Activated CD4-positive, alpha-beta T cell treated with anti-CD3 and anti-CD28 coated beads, Interleukin-2, amount 50 U/mL, for 4 hours (primary cell): ENCODE measurements at places on chromosomes 11 and 22.

DNA sequence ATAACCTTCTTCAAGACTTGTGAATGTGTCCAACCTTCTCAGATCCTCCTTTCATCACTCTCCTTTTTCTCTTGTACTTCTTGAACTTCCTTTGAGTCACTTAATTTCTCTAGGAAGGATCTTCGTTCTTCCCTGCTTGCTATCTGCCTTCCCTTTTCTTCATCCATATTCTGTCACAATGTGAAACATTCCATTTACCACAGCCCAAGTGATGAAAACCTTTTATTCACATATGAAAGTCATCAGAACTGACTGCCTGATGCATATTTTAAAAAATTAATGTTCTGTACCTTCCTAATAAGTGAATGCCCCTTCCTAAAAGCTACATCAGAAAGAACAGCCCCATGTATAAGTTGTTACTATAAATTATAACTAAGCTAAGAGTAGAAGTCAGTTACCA lies 520.4 kb upstream of the LUZP2 start:
- DNase-seq = no peak

GRCh38 chr22:22418957-22419356 lies 89.6 kb downstream of the ZNF280B start:
- no peak for DNase-seq

GRCh38 chr11:46920755-46921154 lies 2.4 kb upstream of the LRP4 start:
- DNase-seq = no peak

DNA sequence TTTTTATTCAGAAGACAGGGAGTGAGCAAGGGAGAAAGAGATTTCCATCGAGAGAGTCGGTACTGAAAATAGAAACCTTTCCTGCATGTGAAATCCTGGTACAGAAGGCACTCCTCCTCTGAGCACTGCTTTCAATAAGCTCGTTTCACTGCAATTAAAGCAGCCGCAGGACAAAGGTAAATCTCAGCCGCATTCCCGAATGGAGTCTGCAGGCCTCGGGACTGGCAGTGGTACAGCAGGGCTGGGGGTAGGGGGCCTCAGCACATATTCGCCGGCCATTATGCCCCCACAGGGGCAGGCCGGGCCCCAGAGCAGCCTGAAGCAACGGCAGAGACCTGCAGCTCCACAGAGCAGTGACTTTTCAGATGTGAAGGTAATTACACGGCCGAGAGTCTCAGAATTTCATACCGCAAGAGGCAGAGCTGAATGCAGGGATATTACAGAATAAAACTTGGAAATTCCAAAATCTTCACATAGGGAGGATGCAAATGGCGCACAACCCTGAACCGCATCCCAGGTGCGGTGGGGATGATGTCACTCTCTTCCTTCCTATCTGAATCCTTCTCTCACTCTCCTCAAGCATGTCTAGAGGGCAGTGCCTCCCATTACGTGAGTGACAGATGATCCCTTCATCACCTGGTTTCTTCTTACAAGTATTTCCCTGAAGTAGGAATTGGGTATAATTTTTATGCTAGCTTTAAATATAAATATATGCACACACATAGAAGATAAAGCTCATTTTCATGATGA lies 622.1 kb downstream of the OPCML start:
- DNase-seq = no peak

- DNase-seq = no peak
Observed at GRCh38 chr11:67468456-67468758, 644 bp downstream of the TMEM134 start.

DNA sequence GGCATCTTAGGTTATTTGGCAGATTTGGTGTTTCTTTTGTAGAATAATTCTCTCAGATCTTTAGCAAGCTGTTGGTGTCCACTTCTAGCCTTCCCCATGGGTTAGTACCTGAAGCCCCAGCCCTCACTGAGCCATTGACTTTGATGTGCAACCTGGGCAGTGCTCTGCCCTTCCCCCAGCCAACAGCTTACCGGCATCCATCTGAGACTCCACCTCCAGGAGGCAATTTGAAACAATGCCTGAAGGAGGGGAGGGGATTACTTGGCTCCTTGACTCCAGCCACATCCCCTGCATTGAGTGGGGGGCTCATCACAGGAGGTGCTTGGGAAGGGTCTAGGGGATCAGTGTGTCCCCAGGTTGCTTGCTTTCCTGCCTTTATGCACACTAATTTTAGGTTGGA lies 114.8 kb downstream of the TRIM29 start:
- DNase-seq = no peak

- no peak for DNase-seq
Observed at GRCh38 chr11:125494561-125494960, 1.5 kb downstream of the FEZ1 start.

DNA sequence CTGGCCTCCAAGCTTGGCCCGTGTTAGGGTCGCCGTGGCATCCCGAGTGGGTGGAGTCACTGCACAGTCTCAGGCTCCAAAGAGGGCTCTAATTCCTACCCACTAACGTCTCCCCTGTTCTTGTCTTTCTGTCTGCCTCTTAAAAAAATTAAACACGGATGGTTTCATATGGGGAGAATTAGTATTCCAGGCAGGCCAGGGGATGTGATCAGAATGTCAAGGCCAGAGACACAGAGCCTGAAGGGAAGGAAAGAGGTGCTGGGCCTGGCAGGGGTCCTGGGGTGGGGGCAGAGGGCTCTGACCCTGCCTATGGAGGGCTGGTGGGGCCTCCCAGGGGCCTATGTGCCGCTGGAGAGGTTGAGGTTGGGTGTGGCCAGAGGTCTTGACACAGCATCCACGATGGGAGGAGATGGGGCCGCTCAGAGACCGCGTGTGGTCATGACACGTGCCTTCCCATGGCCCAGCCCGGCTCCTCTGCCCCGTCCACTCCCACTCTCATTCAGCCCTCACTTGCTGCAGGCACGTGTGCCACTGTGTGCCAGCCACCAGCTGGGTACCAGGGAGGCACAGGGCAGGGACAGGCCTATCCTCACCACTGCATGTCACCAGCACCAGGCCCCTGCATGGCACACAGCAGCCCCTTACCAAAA lies 56.5 kb downstream of the FLRT1 start:
- no peak for DNase-seq

DNA sequence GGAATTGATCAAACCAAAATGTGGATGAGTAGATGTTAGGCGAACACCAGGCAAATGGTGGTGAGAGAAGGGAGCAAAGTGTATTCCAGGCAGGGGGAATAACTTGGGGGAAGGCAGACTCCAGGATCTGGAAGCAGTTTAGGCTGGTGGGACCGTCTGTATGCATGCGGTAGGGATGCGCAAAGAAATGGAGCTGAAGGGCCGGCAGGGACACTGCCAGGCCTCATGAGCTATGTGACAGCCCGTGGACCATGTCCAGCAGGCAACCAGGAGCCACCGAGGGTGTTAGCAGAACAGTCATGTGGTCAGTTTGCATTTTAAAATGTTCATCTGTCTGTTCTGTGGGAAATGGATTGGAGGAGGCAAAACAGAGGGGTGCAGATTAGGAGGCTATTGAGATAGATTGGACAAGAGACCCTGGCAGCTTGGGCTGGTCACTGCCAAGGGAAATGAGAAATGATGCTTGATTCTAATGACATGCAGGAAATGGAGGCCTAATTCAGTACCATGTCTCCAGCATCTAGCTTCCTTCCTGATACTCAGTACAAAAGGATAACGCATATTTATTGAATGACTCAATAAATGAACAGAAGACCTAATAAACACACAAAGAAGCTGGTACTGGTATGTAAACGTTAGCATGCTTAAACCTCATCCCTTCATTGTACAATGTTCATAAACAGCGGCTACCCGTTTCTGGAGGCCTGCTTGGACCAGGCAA lies 412.4 kb downstream of the BUD13 start:
- DNase-seq = no peak

- no peak for DNase-seq
Observed at GRCh38 chr22:49522582-49523373, 304.9 kb downstream of the BRD1 start.

GRCh38 chr11:32433914-32434355 lies 1.4 kb downstream of the WT1 start:
- no peak for DNase-seq

DNA sequence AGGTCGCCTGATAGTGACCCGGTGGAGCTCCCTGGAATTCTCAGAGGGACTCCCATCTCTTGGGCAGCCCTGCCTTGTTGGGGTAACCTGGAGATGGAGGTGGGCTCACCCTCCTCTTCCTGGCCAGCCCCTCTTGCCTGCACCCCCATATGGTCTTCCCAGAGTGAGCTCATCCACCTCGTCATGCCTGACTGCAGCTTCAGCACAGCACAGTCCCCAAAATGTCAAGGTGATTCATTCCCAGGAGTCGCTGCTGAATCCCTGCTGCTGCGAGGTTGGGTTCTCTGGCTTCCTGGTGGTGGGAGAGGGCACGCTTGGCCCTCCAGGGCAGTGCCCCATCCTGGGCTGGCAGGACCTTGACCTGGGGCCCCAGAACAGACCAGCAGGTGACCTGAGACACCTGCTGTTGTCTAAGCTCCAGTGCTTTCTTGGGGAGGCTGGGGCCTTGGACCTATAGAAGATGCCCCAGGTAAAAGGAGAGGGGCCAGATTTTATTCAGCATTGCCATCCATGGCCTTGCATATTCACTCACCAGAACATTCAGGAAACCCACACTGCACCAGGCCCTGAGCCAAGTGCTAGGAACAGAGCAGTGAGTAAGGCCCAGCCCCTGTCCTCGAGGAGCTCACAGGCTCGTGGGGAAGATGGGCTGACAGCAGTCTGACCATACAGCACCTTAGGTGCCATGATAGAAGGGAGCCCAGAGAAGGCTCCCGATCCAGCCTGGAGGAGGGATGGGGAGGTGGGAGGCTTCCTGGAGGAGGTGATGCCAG lies 72.9 kb downstream of the CACNA1I start:
- DNase-seq = no peak

- no peak for DNase-seq
Observed at GRCh38 chr11:94941131-94941530, 32.2 kb downstream of the CWC15 start.

GRCh38 chr11:111523343-111523742 lies 8.8 kb downstream of the HOATZ start:
- DNase-seq = no peak

DNA sequence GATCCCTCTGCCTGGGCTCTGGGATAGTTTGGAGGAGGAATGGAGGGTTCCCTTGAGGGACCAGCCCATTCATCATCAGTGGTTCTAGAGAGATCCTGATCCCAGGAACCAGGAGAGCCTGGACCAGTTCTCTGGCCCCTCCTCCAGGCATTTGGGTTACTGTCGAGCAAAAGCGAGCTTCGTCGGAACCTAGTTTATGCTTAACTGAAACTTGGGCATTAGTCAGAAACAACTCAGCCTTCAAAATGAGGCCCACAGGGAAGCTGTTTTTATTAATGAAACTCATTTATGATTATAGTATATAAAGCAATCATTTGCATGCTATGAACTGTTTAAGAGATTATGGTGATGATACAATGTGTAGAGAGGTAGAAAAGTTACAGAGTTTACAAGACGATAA lies 61.4 kb downstream of the LIF start:
- DNase-seq = no peak

- no peak for DNase-seq
Observed at GRCh38 chr22:23536821-23537345, 43.2 kb downstream of the IGLL1 start.

GRCh38 chr11:1990872-1991578 lies 6.6 kb downstream of the H19 start:
- no peak for DNase-seq

- no peak for DNase-seq
Observed at GRCh38 chr22:25126510-25126909, 73.1 kb upstream of the CRYBB3 start.

DNA sequence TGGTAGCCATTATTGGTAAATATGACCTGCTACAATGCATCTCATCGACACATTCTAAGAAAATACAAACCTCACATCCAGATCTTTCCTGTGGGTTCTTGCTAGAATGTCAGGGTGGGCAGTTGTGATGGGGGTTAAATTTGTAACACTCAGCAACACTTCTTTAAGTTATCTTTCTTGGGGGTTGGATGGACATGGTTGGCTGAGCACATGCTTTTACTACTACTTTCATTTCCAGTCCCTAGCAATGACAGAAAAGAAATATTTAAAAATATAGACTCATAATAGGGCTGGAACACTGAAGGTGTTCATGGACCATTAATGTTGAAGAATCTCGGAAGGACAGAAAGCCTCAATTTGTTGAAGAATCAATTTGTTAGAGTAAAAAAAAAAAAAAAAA lies 57.6 kb downstream of the APOL3 start:
- DNase-seq = no peak

GRCh38 chr22:42841444-42841843 lies 15.6 kb downstream of the ARFGAP3 start:
- no peak for DNase-seq

DNA sequence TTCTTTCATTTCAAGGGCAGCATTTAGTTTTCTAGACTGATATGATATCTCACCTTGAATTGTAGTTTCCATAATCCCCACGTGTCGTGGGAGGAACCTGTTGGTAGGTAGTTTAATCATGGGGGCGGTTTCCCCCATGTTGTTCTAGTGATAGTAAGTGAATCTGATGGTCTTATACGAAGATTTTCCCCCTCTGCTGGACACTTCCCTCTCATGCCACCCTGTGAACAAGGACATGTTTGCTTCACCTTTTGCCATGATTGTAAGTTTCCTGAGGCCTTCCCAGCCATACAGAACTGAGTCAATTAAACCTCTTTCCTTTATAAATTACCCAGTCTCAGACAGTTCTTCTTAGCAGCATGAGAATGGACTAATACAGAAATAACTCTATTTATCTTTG lies 851.1 kb upstream of the FAT3 start:
- DNase-seq = no peak

- DNase-seq = no peak
Observed at GRCh38 chr11:120904116-120904515, 119.8 kb upstream of the TBCEL start.

DNA sequence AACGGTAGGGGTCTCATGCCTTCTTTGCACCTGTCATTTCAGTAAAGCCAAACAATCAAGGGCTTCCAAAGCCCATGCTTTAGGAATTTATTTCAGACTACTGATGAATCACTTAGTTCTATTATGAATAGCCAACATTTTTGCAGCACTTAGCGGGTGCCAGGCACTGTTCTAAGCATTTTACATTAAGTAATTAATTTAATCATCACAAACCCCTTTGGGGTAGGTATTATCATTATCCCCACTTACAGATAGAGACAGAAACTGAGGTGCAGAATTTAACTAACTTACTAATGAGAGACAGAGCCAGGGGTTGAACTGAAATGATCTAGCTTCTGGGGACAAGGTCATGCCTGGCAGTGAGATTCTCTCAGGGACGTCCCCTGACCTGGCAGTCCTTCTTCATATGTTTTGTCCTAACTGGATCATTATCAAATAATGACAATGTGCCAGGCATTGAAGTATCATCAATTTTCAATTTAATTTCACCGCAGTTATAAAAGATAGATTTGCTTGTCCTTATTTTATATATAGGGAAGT lies 31.7 kb upstream of the NAV2 start:
- no peak for DNase-seq

DNA sequence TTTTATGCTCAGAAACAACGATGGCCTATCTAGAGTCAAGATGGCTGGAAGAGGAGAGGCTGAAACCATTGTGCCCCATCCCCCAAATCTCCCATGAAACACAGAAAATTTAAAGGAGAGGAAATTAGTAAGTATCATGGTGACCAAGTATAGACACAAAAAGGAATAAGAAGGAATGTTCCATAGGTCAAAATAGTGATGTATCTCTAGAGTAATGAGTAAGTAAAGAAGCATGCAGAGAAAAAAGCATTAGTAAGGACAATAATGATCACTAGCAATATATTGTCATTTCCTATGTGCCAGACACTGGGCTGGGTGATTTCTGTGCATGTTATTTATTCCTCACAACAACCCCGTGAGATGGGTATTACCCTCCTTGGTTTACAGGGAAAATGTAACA lies 2.6 kb upstream of the SLC22A24 start:
- DNase-seq = no peak

GRCh38 chr11:128719556-128719824 lies 25.6 kb downstream of the FLI1 start:
- DNase-seq = no peak
